Activated naive CD8-positive, alpha-beta T cell treated with anti-CD3 and anti-CD28 coated beads, Interleukin-2, amount 10 ng/mL, durations not matched to agents 7 days and 5 days (primary cell): ENCODE measurements at places on chromosomes 12 and 14.

DNA sequence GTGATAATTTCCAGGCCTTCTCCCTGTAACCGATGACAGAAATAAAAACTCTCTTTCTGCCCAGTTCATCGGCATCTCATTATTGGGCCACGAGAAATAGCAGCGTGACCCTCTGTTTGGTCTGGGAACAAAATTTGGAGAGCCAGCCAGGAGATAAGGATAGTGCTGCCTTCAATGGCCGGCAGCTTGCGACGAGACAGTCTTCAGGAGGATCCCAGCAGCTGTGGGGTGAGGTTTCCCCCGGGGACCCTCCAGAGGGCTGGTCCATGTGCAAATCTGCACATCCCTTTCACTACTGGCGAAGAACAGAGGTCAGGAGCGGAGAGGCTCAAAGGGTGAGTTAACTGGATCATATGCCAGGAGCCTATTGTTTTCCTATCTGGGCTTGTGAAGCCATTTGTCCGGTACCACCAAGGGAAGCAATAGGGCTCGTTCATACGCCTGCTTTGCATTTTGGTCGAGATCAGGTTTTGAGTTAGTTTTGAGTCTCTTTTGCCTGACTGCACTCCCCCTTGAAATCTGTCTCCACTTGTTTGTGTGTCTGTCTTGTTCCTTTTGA lies 4.8 kb downstream of the SLC39A2 start:
- no peak overlapping the region for H3K27ac ChIP-seq
- H3K4me1 ChIP-seq, result no peaks in the 10 kb centered on the region
- H3K36me3 ChIP-seq, result no peaks in the 10 kb centered on the region
- DNase-seq, result no peak

DNA sequence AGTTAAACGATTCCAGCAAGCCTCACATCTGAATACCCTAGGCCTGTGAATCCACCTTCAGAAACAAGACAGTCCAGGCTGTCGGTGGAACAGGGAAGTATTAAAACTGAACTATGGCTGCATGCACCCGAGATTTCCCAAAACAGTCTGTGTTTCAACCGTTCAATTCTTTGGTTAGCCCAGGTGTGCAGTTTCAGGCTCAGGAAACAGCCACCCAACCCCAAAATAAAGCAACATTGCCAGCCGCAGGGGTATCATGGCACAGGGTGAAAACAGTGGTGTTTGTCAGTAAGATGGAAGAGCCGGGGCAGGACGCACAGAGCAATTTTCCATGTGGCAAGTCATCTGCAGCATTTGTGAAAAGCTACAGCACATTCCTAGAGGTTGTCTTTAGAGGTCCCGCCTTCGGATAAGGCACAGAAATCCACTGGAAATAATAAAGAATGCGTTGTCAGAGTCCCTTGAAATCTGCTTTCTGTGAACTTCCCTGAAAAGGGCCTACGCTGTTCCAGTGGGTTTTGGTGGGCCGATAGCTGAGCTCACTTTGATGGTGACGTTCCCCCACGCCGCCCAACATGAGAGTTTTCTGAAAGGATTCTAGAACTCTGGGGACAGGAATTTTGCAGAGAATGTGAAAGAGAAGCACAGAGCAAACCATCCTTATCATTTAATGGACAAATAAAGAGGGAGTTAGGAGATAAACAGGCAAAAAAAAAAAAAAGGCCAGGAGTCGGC lies 84.9 kb downstream of the BCL11B start:
- H3K4me3 ChIP-seq, result peak overlapping the region; percentile 72
- H3K27me3 ChIP-seq, result no peaks in the 10 kb centered on the region
- H3K27ac ChIP-seq, result peak overlapping the region; percentile 95
- peak; percentile 32 for DNase-seq
- H3K4me1 ChIP-seq, result peaks cover 90% of the 10 kb centered on the region
- H3K36me3 ChIP-seq, result peaks cover 16% of the 10 kb centered on the region

DNA sequence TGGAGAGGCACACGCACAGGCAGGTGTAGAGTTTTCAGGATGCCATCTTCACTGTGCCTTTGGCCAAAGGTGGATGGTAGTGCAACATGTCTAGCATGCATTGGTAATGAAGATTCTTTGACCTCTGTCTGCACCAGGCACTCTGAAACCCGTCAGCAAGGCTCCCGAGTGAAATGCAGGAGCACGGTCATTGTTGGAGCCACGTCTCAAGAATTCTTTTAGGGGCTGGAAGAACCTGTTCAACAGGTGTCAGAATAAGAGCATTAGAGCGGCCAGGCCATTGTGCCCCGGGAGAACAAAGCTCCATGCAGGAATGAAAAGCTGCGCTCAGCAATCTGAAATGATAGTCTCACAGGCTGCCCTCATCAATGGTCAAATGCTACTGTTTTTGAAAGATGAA lies 40.2 kb upstream of the DICER1 start:
- H3K4me3 ChIP-seq, result no peak overlapping the region
- no peaks in the 10 kb centered on the region for H3K4me1 ChIP-seq
- no peak overlapping the region for H3K27ac ChIP-seq
- DNase-seq, result no peak
- H3K27me3 ChIP-seq, result peaks cover 2% of the 10 kb centered on the region
- H3K36me3 ChIP-seq, result no peaks in the 10 kb centered on the region

- H3K4me3 ChIP-seq, result no peak overlapping the region
- no peak for DNase-seq
- no peak overlapping the region for H3K27ac ChIP-seq
- peaks cover 3% of the 10 kb centered on the region for H3K36me3 ChIP-seq
- peaks cover 28% of the 10 kb centered on the region for H3K27me3 ChIP-seq
Measured at GRCh38 chr12:9992296-9992695, 6.6 kb downstream of the CLEC1B start.

DNA sequence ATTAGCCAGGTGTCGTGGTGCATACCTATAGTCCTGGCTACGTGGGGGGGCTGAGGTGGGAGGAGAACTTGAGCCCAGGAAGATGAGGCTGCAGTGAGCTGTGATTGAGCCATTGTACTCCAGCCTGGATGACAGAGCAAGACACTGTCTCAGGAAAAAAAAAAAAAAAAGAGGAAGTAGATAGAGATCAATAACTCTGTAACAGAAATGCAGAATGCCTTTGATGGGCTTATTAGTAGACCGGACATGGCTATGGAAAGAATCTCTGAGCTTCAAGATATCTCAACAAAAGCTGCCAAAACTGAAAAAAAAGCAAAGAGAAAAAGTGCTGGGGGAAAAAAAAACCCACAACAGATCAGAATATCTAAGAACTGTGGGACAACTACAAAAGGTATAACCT lies 37.5 kb downstream of the GPR68 start:
- H3K4me3 ChIP-seq, result no peak overlapping the region
- H3K4me1 ChIP-seq, result peaks cover 24% of the 10 kb centered on the region
- no peaks in the 10 kb centered on the region for H3K27me3 ChIP-seq
- H3K27ac ChIP-seq, result no peak overlapping the region

DNA sequence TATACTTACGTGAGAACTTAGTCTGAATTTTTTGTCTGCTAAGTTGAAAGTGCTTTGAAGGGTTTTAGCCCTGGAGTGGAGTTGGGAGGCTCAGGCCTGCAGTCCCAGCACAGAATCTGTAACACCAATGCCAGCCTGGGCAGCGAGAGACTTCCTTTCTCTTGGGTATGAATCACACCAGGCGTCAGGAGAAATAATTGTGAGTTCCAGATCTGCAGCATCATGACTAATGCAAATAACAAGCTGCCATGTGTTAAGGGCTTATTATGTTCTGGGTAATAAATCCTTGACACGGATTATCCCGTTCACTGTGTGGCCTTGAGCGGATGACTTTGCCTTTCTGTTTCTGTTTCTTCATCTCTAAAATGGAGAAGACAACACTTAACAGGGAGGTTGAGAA lies 70.6 kb downstream of the B4GALNT3 start:
- no peak overlapping the region for H3K27ac ChIP-seq
- no peaks in the 10 kb centered on the region for H3K4me1 ChIP-seq
- H3K36me3 ChIP-seq, result no peaks in the 10 kb centered on the region

DNA sequence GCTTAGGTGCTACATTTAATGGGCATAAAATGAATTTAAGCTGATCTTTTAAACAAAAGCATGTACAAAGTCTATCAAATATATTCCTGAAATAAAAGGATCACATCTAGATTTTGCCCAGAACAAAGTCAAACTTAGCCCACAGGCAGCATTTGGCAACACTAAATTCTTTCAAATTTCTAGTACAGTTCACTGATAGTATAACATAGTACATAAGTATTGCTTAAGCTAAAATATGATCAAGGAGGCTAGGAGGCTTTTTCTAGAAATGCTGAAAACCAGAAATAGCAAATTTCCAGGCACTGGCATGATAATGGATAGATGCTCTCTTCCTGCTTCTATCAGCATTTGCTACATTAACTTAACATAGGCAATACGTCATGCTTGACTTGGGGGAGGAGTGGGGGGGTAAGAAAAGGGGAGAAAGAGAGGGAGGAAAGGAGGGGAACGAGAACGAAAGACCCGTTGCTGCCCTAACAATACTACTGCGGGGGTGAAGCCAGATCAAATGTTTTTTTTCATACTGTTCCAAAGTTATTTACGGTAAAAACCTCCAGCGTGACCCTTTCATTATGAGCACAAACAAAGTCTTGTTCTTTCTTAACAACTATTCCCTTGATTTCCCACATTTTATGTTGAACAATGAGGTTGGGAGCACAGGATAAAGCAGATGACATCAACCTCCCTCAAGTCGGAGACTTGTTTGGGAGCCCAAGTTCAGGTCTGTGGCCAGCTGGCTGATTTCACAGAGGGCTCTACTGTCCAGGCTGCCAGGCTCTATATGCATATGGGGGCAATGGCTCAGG lies 10.6 kb downstream of the TMED10 start:
- no peak for DNase-seq
- H3K4me1 ChIP-seq, result peaks cover 28% of the 10 kb centered on the region
- H3K36me3 ChIP-seq, result peaks cover 5% of the 10 kb centered on the region
- no peak overlapping the region for H3K27ac ChIP-seq
- no peaks in the 10 kb centered on the region for H3K27me3 ChIP-seq

DNA sequence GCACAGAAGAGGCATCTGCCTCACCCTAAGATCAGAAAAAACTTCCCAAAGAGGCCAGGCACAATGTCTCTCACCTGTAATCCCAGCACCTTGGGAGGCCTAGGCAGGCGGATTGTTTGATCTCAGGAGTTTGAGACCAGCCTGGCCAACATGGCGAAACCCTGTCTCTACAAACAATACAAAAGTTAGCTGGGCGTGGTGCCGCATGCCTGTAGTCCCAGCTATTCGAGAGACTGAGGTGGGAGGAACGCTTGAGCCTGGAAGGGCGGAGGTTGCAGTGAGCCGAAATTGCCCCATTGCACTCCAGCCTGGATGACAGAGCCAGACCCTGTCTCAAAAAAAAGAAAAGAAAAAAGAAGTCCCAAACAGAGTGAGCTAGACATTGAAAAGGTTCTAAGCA lies 4.5 kb downstream of the ZBTB1 start:
- no peak for DNase-seq
- peak overlapping the region; percentile 72 for H3K4me3 ChIP-seq
- H3K27ac ChIP-seq, result peak overlapping the region; percentile 11

- no peaks in the 10 kb centered on the region for H3K36me3 ChIP-seq
- H3K27me3 ChIP-seq, result peaks cover 11% of the 10 kb centered on the region
- H3K27ac ChIP-seq, result no peak overlapping the region
- no peak for DNase-seq
Measured at GRCh38 chr12:75666939-75667334, 155.5 kb upstream of the KRR1 start.

- peaks cover 19% of the 10 kb centered on the region for H3K36me3 ChIP-seq
- H3K4me3 ChIP-seq, result peak overlapping the region; percentile 66
- H3K27ac ChIP-seq, result peak overlapping the region; percentile 75
- no peaks in the 10 kb centered on the region for H3K27me3 ChIP-seq
Measured at GRCh38 chr12:51009056-51009440, 17.1 kb downstream of the SLC11A2 start.

GRCh38 chr12:9925705-9926393 lies 6.3 kb downstream of the CLEC2A start:
- peak overlapping the region; percentile 82 for H3K4me3 ChIP-seq
- H3K27me3 ChIP-seq, result peaks cover 3% of the 10 kb centered on the region
- peaks cover 11% of the 10 kb centered on the region for H3K36me3 ChIP-seq
- peak overlapping the region; percentile 86 for H3K27ac ChIP-seq
- peak; percentile 42 for DNase-seq
- peaks cover 21% of the 10 kb centered on the region for H3K4me1 ChIP-seq

GRCh38 chr14:90715495-90715894 lies 100.7 kb downstream of the TTC7B start:
- no peak overlapping the region for H3K4me3 ChIP-seq
- no peak for DNase-seq
- no peaks in the 10 kb centered on the region for H3K36me3 ChIP-seq
- H3K27ac ChIP-seq, result no peak overlapping the region
- no peaks in the 10 kb centered on the region for H3K4me1 ChIP-seq

DNA sequence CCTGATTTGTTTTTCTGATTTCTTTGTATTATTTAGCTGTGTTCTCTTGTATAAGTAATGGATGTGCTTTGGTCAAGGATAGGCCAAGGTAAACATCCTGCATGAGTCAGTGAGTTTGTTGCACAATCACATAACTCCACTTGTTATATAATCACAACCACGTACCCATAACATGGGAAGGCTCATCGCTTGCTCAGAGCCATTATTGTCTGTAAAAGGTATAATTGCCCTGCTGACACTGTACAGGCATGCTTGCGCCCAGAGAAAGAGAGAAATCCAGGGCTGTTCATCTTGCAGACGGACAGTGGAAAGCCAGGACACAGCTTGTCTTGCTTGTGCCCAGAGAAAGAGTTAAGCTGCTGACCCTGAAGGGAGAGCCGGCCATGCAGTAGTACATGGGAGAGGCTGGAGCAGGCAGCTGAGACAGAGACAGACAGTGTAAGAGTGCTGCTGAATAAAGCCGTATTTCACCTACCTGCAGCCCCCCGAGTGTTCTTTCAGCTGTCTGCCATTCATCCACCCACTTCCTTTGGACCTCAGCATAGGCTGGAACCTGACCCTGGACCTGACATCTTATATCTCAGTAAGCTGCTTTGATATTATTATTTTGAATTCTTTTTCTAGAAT lies 174.7 kb upstream of the DAAM1 start:
- H3K4me1 ChIP-seq, result no peaks in the 10 kb centered on the region
- H3K4me3 ChIP-seq, result no peak overlapping the region
- no peak overlapping the region for H3K27ac ChIP-seq

- no peak for DNase-seq
- no peaks in the 10 kb centered on the region for H3K36me3 ChIP-seq
- H3K27me3 ChIP-seq, result no peaks in the 10 kb centered on the region
- no peak overlapping the region for H3K4me3 ChIP-seq
- peaks cover 16% of the 10 kb centered on the region for H3K4me1 ChIP-seq
Measured at GRCh38 chr12:25361511-25361910, 110.8 kb upstream of the KRAS start.

DNA sequence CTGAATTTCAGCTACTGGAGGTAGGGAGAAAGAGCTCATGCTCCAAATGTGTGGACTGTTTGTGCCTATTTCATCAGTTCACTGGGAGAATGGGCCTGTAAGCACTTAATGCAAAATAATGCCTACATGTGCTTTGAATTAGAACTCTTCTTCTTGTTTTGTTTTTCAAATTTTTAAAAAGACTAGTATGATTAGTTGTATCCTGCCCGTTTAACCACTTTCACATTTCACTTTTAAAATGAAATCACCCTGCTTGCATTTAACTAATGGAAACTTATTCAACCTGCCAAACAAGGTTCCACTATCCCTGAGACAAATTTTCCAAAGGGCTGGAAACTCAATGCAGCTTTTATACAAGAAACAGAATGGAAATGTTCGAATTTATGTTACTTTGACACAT lies 79.7 kb downstream of the SAMD4A start:
- no peaks in the 10 kb centered on the region for H3K36me3 ChIP-seq
- peaks cover 6% of the 10 kb centered on the region for H3K4me1 ChIP-seq
- no peak overlapping the region for H3K4me3 ChIP-seq
- DNase-seq, result no peak
- no peak overlapping the region for H3K27ac ChIP-seq
